Mesangial cell (primary cell): ENCODE measurements at places on chromosomes 7 and 10. TPM values are rescaled to one million over a fixed set of nuclear protein-coding genes. Genes with fewer than 3 reads are reported as not detected.

TMEM236 gene
- not detected in 2 replicates for total RNA-seq

VENTX gene
- not detected in 2 replicates for total RNA-seq

GPR85 gene
- total RNA-seq: 0.49 and 0.63 TPM in 2 replicates

CRPPA gene
- 0.65 and 3.2 TPM in 2 replicates for total RNA-seq

CREB5 gene
- total RNA-seq: 14.7 and 22.2 TPM in 2 replicates

ANKRD2 gene
- total RNA-seq: 0.81 and 3.0 TPM in 2 replicates

CFAP70 gene
- under 0.01 and 1.0 TPM in 2 replicates for total RNA-seq

VAX1 gene
- not detected in 2 replicates for total RNA-seq

AZGP1 gene
- total RNA-seq: 0.49 TPM in 1 of 2 replicates, not detected in the other

SRI gene
- total RNA-seq: 104 and 115 TPM in 2 replicates

WEE2 gene
- not detected in 2 replicates for total RNA-seq

SEMA3D gene
- 0.33 and 0.51 TPM in 2 replicates for total RNA-seq

HMX3 gene
- not detected in 2 replicates for total RNA-seq

FBXW4 gene
- total RNA-seq: 16.5 and 32.1 TPM in 2 replicates

HTR5A gene
- not detected in 2 replicates for total RNA-seq

FXYD4 gene
- not detected in 2 replicates for total RNA-seq

DUS4L gene
- total RNA-seq: 7.7 and 8.1 TPM in 2 replicates

ZNF248 gene
- total RNA-seq: 4.2 and 4.6 TPM in 2 replicates

FEZF1 gene
- total RNA-seq: not detected in 2 replicates

PRSS37 gene
- not detected in 2 replicates for total RNA-seq

ZPBP gene
- total RNA-seq: not detected in 2 replicates

ICA1 gene
- total RNA-seq: 3.3 and 9.9 TPM in 2 replicates

SRRM3 gene
- 0.13 and 0.16 TPM in 2 replicates for total RNA-seq

CCL26 gene
- 0.38 TPM in 1 of 2 replicates, not detected in the other for total RNA-seq

DEPP1 gene
- total RNA-seq: 7.3 and 10.5 TPM in 2 replicates

INSYN2A gene
- total RNA-seq: under 0.01 and 0.33 TPM in 2 replicates

MOGAT3 gene
- total RNA-seq: not detected in 2 replicates

CALHM3 gene
- not detected in 2 replicates for total RNA-seq

KEL gene
- 0.13 TPM in 1 of 2 replicates, not detected in the other for total RNA-seq

THSD7A gene
- total RNA-seq: 0.16 and 1.4 TPM in 2 replicates

ALOX5 gene
- 0.16 and 4.3 TPM in 2 replicates for total RNA-seq

TRIM4 gene
- total RNA-seq: 11.1 and 22.4 TPM in 2 replicates
